ENCODE measurements at places on chromosomes 13 and 19.

- no peak for DNase-seq
Measured at GRCh38 chr13:79604752-79605151, 123.8 kb downstream of the NDFIP2 start.

DNA sequence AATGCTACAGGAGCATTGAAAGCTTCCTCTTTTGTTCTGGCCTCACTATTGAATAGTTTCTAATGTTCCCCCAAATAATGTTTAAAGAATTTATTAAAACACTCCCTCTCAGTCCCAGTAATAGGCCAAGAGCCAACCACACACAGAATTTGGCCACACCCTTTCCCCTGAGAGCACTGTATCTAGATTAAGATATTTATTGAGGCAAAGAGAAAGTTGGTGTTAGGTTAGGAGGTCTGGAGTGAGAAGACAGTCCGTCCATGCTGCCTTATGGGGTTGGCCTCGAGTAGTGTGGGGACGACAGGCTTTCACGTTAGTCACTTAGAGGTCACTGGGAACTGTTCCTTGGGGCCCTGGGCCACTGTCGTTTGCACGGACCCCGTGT lies 122.9 kb upstream of the RNF113B start:
- DNase-seq: no peak

- DNase-seq: no peak
Measured at GRCh38 chr19:40589591-40590429, 11.4 kb upstream of the LTBP4 start.

DNA sequence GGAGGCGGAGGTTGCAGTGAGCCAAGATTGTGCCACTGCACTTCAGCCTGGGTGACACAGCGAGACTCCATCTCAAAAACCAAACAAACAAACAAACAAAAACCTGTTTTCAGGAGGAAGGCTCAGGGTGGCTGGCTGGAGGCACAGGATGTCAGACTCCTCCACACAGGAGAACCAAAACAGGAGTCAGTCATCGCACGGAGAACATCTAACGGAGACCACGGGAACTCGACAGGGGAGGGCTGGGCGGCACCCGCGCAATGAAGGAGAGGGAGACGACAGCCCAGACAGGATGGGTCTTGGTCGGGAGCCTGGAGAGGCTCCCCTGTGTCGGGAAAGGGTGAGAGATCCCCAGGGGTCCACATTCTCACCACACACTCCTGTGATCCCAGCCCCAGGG lies 20.8 kb upstream of the SLC7A9 start:
- DNase-seq: no peak

- DNase-seq: no peak
Measured at GRCh38 chr13:44961997-44962396, 27.3 kb downstream of the NUFIP1 start.

DNA sequence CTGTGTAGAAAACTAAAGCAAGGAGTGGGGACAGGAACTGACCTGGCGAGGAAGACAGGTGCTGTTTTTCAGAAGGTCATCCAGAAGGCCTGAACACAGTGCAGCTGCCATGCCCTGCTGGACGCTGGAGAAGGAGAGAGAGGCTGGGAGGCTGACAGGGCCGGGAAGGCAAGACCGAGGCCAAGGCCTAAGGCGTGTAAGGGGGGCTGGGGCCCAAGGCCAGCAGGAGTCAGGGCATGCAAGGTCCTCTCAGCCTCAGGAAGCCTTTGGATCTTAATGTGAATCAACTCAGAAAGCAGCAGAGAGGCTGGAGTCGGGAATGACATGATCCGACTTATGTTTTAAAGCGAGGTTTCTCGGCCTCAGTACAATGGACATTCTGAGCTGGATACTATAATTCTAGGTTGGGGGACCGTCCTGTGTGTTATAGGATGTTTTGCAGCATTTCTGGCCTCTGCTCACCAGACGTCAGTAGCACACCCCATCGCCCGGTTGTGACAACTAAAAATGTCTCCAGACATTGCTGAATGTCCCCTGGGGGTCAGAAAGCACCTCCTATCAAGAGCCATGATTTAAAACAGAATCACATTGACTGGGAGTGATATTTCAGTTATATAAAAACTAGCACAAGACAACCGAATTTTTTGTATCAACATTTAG lies 530.4 kb downstream of the MYO16 start:
- DNase-seq: no peak

- no peak for DNase-seq
Measured at GRCh38 chr13:45327253-45327955, 13.6 kb downstream of the TPT1 start.

DNA sequence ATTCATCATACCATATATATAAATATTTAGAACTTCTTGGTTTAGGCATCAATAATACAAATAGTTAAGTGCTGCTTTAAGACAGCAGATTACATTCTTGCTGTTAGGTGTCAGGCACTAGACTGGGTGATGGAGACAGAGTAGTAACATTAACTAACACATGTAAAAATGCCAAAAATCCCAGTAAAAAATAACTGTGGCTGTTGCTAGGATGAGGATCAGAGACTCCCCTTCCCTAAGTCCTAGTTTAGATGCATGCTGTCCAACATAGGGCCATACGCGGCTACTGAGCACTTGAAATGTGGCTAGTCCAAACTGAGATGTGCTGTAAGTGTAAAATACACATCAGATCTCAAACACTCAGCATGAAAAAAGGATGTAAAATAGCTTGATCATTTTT lies 94.7 kb downstream of the CDADC1 start:
- DNase-seq: no peak

DNA sequence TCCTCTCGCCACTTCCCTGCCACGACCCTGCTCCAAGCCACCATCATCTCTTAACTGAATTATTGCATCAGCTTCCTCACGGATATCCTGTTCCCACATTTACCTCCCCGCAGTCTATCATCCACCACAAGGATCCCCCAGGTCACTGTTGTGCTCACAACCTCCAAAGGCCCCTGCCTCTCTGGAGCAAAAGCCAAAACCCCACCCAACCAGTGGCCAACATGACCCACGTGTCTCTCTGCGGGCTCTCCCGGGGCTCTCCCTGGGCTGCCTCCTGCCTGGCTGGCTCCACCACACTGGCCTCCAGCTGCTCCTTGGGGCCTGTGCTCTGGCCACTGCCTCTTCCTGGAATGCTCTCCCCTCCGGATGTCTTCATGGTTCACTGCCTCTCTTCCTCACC lies 809.3 kb downstream of the UQCRFS1 start:
- no peak for DNase-seq

DNA sequence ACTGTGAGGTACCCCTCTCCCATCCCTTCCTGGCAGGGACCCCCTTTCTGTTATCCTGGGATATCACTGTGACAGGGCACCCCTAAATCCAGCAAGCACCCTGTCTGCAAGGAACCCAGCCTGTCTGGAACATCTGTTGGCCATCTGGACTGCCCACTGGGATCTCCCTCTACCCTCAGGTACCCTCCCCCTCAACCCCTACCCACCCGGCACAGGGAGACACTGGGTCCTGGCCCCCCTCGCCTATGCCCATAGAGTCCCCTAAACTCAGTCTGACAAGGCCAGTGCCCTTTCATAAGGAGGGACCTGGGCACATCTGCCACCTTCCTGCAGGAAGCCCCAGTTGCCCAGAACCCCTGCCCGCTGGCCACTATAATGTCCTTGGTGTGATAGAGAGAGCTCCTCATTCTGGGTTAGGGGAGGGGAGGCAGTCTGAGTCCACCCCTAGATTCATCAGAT lies 2.8 kb upstream of the SLC27A5 start:
- DNase-seq: no peak

- no peak for DNase-seq
Measured at GRCh38 chr19:12802267-12803106, 618 bp downstream of the THSD8 start.

DNA sequence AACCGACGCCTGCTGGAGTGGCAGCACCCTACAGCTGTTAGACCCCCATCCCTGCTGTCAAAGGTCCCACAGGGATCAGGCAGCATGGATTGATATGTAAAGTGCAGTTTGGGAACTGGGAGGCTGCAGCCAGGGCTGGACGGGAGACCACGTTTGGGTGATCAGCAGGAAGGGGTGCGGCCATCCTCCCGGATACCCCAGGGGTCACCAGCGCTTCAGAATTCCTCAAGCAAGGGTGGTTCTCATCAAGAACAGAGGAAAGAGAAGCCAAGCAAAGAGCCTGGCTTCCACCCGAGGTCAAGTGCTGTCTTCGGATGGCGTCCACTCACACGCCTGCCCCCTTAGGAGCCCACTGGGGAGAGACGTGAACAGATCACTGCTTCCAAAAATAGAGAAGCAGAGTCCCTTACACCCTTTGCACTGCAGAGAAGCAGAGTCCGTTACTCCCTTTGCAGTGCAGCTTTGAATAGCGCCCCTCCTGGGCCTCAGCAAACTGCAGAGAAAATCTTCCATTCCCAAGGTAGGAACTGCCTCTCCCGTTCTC lies 35.5 kb downstream of the DHRS12 start:
- no peak for DNase-seq

DNA sequence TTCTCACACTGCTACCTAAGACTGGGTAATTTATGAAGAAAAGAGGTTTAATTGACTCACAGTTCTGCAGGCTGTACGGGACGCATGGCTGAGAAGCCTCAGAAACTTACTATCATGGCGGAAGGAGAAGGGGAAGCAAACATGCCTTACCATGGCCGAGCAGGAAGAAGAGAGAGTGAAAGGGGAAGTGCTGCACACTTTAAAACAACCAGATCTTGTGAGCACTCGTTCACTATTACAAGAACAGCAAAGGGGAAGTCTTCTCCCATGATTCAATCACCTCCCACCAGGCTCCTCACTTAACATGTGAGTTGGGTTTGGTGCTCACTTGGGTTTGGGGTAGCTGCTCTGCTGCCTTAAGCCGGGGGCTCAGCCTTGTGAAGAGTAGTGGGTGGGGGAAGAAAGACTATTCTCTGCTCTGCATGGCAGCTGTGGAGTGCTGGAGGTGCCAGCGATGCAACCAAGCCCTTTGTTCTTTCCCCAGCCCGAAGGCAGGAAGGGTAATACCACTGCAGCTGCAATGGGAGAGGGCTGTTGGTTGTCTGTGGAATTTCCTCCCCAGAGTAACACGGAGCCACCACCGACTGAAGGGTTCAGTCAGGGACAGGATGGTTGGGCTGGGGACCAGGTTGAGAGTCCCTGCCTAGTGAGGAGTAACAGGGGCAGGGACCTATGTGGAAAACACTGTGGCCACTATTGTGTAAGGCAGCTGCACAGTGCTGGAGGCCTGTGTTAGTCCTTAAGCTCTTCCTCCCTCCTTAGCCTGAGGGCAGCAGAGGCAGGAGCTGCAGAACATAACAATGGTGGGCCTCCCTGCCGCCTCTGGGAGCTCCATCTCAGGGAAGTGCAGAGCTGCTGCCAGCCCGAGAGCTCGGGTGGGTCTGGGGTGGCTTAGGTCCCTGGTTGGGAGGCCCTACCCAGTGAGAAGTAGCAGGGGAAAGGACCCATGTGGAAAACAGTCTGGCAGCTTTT lies 1262.5 kb downstream of the EFNB2 start:
- no peak for DNase-seq

DNA sequence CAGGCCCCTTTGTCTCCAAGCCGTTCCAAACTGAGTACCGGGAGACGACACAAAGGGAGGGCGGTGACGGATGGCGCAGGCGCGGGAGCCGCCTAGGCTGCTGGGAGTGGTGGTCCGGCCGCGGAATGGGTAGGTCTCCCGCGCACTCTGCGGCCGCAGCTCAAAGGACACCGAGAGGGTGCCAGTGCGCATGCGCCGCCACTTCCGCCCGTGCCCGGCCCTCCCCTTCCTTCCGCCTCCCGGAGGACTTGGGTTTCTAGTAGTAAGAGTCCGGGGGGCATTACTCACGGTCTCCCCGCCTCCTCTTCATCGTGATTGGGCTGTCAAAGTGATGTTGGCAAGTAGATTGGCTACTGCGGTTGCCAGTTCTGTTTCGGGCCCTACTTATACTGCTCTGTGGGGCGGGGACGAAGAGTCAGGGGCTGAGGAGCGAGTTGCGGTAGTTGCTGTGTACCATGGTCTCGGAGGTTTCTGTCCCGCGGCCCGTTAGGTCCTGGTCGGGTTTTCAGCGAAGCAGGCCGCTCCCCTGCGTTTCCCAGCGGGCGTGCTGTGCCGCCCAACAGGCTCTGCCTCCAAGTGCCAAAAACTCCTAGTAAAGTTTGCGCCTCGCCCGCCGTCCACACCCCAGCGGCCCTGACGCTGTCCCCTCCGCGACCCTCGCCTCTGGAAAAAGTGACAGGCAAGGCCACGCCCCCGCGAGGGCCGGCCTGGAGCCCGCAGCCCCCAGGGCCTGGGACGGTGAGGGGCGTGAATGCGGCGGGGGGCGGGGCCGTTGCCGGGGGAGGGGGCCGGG lies 455 bp upstream of the ING1 start:
- peak; percentile 99 for DNase-seq

DNA sequence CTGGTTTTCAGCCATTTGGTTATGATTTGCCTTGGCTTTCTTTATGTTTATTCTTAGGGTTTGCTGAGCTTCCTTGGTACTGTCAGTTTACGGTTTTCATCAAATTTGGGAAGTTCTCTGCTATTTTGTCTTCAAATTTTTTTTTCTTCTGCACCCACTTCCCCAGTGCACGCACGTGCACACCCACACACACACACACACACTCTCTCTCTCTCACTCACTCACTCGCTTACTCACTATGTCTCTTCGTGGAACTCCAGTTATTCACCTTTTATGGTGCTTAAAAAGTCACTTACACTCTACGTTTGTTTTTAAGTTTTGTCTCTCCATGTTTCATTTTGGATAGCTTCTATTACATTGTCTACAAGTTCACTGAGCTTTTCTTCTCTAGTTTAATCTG lies 7.1 kb downstream of the AKAP11 start:
- peak; percentile 35 for DNase-seq

DNA sequence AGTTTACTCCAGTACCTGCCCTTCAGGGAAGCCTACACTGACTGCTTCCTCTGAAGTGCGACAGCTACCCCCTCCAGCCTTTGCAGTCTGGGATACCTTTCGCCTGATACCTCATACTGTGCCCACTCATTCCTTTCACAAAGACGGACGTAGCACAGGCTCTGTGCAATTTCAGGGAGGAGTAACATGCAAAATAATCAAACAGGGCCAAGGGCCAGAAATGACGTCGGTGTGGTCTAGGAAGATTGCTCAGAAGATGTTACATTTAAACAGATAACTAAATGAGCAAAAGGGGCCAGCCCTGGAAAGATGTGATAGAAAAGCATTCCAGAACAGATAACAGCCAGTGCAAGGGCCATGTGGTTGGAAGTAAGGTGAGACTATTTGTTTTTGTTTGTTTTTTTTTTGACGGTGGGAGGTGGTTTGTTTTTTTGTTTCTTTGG lies 6.6 kb upstream of the DDX39A start:
- no peak for DNase-seq

GRCh38 chr19:42619271-42619670 lies 24.5 kb upstream of the CEACAM8 start:
- DNase-seq: no peak

GRCh38 chr19:48636859-48637448 lies at the start of gene DBP:
Gene DBP, minus strand, starts transcription at chr19:48637379. Its CDS starts 385 bp downstream, at chr19:48636994.
- DNase-seq: no peak

GRCh38 chr13:52130641-52131040 lies 1.8 kb upstream of the NEK5 start:
- no peak for DNase-seq

All from activated CD4-positive, alpha-beta T cell treated with anti-CD3 and anti-CD28 coated beads, Interleukin-2, amount 50 U/mL, for 48 hours (primary cell).